Pericardium fibroblast (primary cell): ENCODE measurements at places on chromosomes 12 and 14. TPM values are rescaled to one million over a fixed set of nuclear protein-coding genes. Genes with fewer than 3 reads are reported as not detected.

MAX gene
- total RNA-seq = 48.9 and 63.8 TPM in 2 replicates

TBX3 gene
- total RNA-seq = 6.0 and 11.7 TPM in 2 replicates

PTPRQ gene
- 1.8 and 2.3 TPM in 2 replicates for total RNA-seq

COQ6 gene
- 32.7 and 39.8 TPM in 2 replicates for total RNA-seq

SLCO1A2 gene
- not detected in 2 replicates for total RNA-seq

VPS37B gene
- 28.2 and 31.4 TPM in 2 replicates for total RNA-seq

CFAP73 gene
- total RNA-seq = not detected in 2 replicates

PCNX4 gene
- total RNA-seq = 43.2 and 50.8 TPM in 2 replicates

MMP14 gene
- total RNA-seq = 386 and 658 TPM in 2 replicates

BCL11B gene
- total RNA-seq = not detected in 2 replicates

FOXN4 gene
- not detected in 2 replicates for total RNA-seq

PHC1 gene
- total RNA-seq = 18.4 and 26.7 TPM in 2 replicates

ADAMTS20 gene
- total RNA-seq = not detected in 2 replicates

TPH2 gene
- not detected in 2 replicates for total RNA-seq

ITGB7 gene
- 0.17 TPM in 1 of 2 replicates, not detected in the other for total RNA-seq

FAR2 gene
- 2.2 and 2.3 TPM in 2 replicates for total RNA-seq

GPX2 gene
- total RNA-seq = not detected in 2 replicates

LDHB gene
- total RNA-seq = 511 and 601 TPM in 2 replicates

GLIPR1L1 gene
- total RNA-seq = not detected in 2 replicates
